ENCODE measurements at places on chromosomes 4 and X. TPM values are rescaled to one million over a fixed set of nuclear protein-coding genes. Genes with fewer than 3 reads are reported as not detected.

DNA sequence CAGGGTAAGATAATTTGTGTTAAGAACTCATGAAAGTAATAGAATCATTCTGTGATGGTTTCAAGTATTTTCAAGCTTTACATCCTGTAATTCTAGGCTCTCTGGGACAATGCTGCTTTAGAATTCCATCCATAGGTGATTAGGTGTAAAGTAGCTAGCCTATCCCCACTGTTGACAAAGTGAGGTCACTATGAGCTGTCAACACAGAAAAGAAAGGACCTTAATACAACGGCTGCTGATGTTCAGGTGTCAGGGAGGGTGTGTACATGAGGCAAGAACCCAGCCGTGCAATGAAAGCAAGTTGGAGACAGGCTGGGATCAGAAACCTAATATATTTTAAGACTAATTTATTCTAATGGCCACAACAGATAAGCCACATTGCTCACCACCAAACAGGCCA lies 36.8 kb upstream of the SH3RF1 start:
- no peak for DNase-seq

DNA sequence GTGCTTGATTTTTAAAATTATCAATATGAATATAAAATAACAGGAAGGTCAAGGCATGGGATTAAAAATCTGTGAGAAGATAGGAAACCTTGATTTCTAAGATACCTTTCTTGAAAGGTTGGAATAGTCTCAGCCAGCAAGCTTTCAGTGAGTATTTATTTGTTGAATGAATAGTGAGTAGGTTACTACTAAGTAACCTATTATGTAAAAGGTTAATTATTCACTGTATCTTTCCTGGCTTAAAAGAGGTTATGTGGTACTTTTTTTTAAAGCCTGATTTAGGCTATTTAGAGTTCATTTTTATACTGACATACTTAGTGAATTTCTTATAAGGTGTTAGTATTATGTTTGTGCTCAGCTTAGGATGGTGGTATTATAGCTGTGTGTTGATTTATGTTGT lies 123.5 kb downstream of the PTPN13 start:
- DNase-seq: no peak

- DNase-seq: no peak
These were observed 65.3 kb downstream of the PDLIM5 start for GRCh38 chr4:94516999-94517398.

DNA sequence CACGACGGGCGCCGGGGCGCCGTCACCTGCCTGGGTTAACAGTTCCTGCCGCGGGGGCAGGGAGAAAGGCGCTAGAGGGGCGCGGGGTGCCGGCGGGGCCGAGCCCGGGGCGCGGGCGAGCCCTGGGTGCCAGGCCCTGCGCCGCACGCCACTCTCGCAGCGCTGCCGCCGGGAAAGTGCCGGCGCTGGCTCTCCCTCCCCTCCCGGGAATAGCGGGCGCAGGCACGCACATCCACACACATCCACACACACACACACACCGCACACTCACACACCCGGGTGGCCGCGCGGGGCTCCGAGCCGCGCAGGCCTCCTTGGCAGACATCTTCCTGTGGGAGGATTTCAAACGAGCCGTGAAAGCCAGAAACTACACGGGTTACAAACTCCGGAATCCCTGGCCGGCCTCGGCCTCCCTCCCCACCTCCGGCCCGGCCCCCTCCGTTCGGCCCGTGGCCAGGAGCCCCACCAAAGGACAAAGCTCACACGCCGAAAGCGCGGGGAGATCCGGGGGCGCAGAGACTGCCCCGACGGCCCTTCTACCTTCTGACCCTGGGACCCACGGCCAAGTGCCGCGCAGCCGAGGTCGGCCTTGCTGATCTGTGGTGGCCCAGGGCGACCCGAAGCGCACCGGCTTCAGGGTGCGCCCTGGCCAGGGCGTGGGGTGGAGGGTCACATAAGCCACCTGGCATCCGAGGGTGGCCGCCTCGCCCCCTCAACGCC lies 92.3 kb downstream of the BCOR start:
- no peak for DNase-seq

DNA sequence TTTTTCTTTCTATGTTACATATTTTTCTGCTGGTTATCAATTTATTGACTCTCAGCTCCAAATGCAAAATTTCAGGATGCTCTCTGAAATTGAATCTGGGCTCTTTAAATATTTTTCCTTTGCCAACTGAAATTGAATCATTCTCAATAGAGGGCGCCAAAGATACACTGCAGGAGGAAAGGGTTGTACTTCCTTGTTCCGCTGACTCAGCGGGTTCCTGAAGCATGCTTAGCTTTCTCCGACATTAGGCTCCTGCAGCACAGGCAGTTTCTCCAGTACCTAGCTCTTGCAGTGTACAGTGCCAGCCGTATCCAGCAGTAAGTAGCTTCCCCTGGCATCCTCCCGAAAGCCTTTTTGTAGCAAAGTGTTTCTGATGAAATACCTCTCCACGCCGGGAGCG lies 28.8 kb upstream of the CFAP47 start:
- DNase-seq: peak; percentile 59

GRCh38 chr4:37439809-37440474 lies 195.4 kb downstream of the NWD2 start:
- no peak for DNase-seq

- DNase-seq: no peak
These were observed 40.6 kb downstream of the USP26 start for GRCh38 chrX:133056341-133056740.

- DNase-seq: no peak
These were observed 47.5 kb downstream of the ATG4A start for GRCh38 chrX:108138814-108139702.

DNA sequence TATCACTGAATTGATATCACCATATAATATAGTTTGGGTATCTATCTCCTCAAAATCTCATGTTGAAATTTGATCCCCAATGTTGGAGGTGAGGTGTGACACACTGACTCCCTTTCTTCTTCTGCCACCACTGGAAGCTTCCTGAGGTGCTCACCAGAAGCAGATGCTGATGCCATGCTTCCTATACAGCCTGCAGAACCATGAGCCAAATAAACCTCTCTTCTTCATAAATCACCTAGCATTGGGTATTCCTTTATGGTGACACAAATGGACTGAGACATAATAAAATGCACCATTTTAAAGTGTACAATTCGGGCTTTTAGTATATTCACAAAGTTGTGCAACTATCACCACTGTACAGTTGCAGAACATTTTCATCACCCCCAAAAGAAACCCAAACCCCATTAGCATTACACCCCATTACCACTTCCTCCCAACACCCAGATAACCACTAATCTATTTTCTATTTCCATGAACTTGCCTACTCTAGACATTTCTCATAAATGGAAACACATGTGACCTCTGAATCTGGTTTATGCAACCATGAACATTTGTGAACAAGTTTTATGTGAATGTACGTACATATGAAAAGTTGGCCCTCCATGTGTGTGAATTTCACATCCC lies 148.9 kb downstream of the OPHN1 start:
- no peak for DNase-seq

- peak; percentile 79 for DNase-seq
These were observed 43.2 kb downstream of the SLC9A6 start for GRCh38 chrX:136028383-136028984.

DNA sequence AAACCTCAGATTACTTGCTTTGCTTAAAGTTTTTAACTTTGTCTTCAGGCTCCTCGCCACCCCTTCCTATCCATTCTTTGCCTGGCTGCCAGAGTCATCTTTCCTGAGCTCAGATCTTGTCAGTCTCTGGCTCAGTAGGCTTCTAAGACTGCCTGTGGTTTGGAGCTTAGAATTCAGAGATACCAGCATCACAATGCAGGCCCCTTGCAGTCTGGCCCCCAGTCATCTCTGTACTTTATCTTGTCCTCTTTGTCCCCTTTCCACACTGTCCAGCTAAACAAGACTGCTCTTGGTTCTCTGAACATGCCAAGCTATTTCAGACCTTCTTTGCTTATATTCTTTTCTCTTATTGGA lies 3.0 kb downstream of the KIAA0232 start:
- DNase-seq: no peak

DNA sequence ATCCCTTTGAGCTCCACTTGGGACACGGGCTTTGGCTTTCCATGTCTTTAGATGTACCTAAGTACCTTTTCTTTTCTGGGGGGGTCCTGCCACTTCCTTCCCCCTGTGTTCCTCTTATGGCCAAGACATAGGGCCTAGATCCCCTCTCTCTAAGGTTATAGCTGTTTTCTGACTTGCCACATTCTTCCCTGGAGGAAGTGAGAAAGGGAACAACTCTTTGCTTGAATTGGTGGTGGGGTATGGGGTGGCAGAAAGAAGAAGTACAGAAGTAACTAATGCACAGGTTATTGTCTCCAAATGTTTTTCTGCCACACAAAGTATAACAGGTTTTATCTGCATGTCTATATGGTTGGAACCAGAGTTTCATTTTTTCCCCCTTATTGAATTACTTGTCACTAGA lies 29.7 kb upstream of the DIPK2B start:
- DNase-seq: no peak

DNA sequence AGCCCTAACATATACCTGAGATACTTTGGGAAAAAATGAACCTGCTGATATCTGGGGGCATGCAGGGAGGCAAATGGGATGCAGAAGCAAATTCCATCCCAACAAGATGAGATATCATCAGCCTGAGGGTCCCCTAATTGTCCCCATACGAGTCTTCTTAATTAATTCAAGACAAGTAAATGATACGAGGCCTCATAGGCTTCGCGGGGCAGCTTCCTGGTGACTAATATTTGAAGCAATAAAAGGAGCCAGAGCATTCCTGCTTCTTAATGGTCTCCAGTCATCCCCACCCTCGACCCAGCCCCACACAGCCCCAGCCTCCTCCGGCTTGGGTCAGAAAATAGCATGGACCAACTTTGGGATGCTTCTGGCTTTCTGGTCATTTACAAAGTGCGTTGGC lies 99.6 kb upstream of the MSX1 start:
- DNase-seq: no peak

GRCh38 chr4:113042502-113042901 lies 7.0 kb upstream of the ANK2 start:
- DNase-seq: no peak

GRCh38 chr4:177809791-177810190 lies 367.6 kb upstream of the AGA start:
- DNase-seq: peak; percentile 28

- DNase-seq: no peak
These were observed 218.7 kb downstream of the BMPR1B start for GRCh38 chr4:94976371-94977011.

GRCh38 chrX:63993936-63994335 lies 208.9 kb upstream of the ARHGEF9 start:
- peak; percentile 0 for DNase-seq

GRCh38 chr4:104942990-104943743 lies 203.5 kb upstream of the TET2 start:
- DNase-seq: no peak

- no peak for DNase-seq
These were observed 94.6 kb downstream of the UBE2K start for GRCh38 chr4:39792529-39792928.

- DNase-seq: no peak
These were observed 174.2 kb downstream of the DCHS2 start for GRCh38 chr4:154317201-154317999.

DNA sequence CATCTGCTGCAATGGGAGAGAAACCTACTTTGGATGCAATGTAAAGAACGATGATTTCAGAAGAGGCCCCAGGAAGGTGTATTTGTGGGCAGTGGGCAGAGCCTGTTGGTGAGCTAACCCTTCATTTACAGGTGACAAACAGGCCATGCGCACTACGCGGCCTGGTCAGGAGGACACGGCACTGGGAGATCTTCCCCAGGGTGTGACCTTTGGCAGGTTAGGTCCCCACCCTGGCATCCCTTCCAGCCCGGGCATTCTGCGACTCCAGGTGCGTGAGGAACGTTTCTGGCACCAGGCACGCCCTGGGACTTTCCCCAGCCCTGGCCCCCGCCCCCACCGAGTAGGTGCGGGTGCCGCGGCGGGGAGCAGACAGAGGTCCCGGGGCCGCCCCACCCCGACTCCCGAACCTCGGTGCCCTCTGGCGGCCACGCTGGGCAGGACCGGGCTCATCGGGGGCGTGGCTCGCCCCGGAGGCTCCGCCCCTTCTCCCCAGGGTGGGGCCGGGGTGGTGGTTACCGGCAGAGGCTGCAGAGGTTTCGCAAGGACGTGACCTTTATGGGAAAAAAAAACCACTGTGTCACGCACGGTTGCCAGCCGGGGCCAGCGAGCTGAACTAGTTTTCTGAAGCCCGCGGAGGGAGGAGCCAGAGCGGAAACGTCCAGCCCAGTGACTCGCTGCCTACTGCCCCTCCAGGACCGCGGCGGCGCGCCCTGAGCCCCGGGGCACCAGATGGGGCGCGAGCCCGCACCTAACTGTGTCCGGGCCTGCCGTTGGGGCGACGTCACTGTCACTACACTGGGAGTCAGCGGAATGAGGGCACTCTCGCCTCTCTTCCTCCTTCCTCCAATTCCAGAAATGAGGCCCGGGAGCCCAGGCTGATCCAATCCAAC lies 5.0 kb upstream of the NYX start:
- DNase-seq: peak; percentile 65

DNA sequence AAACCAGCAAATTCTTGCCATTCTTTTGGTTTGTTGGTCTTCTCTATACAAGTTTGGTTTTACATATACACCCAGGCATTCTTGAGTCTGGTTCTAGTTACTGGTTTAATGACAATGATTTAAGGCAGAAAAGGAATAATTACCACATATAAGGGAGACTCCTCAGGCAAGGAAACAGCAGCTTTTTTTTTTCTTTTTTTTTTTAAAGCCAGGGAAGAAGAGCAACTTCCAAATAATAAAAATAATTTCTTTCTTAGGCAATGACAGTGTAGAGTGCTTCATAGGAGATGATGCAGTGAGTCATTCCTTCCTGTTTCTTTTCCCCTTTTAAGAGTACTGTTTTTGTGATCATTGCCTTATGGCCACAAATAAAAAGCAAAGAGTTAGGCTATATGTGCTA lies 289.7 kb downstream of the DKK2 start:
- DNase-seq: no peak

GRCh38 chrX:33589316-33589715 lies 378.0 kb upstream of the DMD start:
- no peak for DNase-seq

- DNase-seq: no peak
These were observed 87.8 kb upstream of the SORBS2 start for GRCh38 chr4:185899833-185900232.

- no peak for DNase-seq
These were observed 1.7 kb upstream of the GATA1 start for GRCh38 chrX:48784726-48785125.

The NUDT6 gene
- 3.8 TPM for polyA plus RNA-seq

The ZCCHC12 gene
- 0.10 TPM for polyA plus RNA-seq

The IRS4 gene
- 0.04 TPM for polyA plus RNA-seq

The RNF128 gene
- 11.9 TPM for polyA plus RNA-seq

The PNMA6F gene
- not detected for polyA plus RNA-seq

The FGFBP2 gene
- 0.47 TPM for polyA plus RNA-seq

The HSFX4 gene
- 0.03 TPM for polyA plus RNA-seq

The HTR2C gene
- not detected for polyA plus RNA-seq

The NIPAL1 gene
- polyA plus RNA-seq: 0.53 TPM

The CHIC1 gene
- polyA plus RNA-seq: 2.0 TPM

The CD40LG gene
- 0.20 TPM for polyA plus RNA-seq

The CCDC120 gene
- 3.8 TPM for polyA plus RNA-seq

The EGF gene
- polyA plus RNA-seq: 1.4 TPM

The WDR19 gene
- 43.8 TPM for polyA plus RNA-seq

The PNMA5 gene
- 0.03 TPM for polyA plus RNA-seq

The RIPPLY1 gene
- not detected for polyA plus RNA-seq

The IL15 gene
- polyA plus RNA-seq: 12.5 TPM

The GAGE12E gene
- not detected for polyA plus RNA-seq

The ZFP42 gene
- polyA plus RNA-seq: 0.03 TPM

Measured in lung (tissue), 17 donors.